ENCODE measurements at places on chromosomes 12 and 14.

DNA sequence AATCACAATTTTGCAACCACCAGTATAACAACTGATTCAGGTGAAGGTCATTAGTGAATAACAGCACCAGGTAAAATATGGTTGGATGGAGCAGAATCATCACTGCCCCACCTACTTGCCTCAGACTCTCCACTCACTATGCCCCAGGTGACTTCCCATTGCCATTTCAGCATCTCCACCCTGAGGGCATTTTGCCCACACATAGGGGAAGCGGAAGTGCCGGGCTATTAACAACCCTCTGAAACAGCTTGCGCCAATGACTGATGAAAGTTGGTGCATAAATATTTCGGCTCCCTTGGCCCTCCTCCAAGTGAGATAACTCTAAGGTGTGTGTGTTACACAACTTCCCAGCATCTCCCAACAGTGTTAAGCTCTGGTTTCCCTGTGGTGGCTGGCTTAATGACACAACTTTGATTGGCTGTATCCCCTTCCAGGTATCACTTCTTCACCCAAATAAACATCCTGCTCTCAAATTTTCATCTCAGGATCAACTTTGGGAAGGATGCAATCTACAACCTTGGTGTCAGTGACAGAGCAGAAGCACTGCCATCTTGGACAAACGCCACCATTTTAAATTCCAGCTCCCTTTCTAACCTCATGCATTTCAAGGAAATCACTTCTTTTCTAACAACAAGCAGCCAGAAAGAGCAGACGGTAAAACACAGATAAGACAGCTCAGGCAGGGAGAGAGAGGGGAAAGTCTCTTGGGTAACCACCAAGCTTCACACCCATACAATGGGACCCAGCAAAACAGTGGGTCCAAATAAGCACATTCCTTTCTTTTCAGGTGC lies 73.6 kb upstream of the PPP2R5C start:
- DNase-seq = no peak

DNA sequence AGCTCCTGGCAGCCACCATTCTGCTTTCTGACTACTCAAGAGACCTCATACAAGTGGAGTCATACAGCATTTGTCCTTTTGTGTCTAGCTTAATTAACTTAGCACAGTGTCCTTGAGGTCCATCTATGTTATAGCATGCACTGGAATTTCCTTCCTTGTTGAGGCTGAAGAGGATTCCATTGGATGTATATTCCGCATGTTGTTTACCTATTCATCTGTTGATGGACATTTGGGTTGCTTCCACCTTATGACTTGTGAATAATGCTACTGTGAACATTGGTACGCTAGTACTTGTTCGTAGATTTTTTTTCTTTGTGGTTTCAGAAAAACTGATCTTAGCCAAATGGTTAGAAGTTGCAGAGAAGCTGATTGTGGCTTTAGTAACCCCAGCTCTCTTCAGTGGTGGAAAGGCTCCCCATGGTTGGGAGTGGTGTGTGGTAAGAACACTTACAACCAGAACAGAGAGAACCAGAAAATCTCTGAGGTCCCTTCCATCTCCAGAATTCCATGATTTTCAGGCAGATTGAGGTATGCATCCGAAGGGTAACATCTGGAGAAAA lies 118.4 kb downstream of the SAMD4A start:
- DNase-seq = peak; percentile 67

GRCh38 chr12:102501773-102502172 lies 21.4 kb upstream of the IGF1 start:
- peak; percentile 4 for DNase-seq

- no peak for DNase-seq
These were observed 83.5 kb downstream of the MAP1LC3B2 start for GRCh38 chr12:116642683-116643082.

DNA sequence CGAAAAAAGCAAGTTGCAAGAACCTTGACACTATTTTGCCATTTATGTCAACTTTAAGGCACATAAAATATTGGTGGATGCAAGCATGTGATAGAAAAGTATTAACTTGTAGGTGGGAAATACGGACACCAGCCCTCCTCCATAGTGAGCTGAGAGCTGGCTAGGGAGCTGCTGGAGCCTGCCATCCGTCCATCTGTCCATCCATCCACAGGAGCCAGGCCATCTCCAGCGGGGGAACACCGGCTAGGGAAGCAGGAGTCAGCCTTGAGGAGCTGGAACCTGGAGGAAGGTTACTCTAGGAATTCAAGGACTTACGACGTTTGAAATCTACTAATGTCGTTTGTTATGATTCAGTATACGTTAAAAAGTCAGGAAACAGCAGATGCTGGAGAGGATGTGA lies 120.7 kb upstream of the C14orf180 start:
- DNase-seq = no peak

Measured in astrocyte of the hippocampus (primary cell).